HuH-7.5 (cell line): ENCODE measurements at places on chromosomes 16 and 17.

- DNase-seq, result no peak
Measured at GRCh38 chr17:34226011-34226743, 28.9 kb upstream of the CCL2 start.

DNA sequence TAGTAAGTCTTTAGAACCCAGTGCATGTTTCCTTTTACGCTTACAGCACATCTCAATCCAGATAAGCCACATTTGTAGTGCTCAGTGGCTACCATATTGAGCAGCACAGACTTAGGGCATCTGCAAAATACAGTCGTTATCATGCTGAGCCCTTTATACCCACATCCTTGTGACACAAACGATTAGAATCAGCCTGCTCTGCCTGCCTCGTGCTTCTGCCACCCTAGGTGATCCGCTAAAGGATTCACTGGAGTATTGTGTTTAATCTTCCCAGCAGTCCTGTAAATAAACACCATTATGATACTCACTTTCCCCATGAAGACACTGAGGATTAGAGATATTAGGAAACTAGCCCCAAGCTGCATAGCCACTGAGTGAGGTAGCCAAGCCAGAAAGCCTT is 51.3 kb upstream of the FA2H start:
- no peak for DNase-seq

DNA sequence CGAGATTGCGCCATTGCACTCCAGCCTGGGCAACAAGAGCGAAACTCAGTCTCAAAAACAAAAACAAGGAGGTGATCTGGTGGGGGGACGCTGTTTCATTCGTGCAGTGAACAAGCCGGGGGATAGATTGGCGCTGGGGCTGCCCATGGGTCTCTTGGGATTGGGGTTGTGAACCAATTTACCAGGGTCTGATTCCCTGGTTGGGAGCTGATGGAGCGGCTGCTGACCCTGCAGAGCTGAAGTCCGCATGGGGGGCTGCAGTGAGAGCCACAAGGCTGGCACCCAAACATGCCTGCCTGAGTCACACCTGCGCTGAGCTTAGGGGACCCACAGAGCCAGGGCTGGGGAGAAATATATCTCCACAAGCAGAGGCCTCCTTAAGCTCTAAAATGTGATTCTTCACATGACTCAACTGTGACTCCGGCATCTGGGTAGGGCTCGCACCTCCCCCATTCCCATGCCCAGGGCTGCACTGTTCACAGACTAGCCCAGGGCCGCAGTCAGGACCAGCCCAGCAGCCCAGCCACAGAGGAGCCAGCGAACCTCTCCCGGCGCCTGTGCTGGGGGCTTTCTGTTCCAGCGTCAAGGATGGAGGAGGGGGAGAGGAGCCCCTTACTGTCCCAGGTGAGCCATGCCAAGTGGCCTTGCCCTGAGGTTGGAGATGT is 5.0 kb downstream of the TSPAN10 start:
- DNase-seq, result no peak

DNA sequence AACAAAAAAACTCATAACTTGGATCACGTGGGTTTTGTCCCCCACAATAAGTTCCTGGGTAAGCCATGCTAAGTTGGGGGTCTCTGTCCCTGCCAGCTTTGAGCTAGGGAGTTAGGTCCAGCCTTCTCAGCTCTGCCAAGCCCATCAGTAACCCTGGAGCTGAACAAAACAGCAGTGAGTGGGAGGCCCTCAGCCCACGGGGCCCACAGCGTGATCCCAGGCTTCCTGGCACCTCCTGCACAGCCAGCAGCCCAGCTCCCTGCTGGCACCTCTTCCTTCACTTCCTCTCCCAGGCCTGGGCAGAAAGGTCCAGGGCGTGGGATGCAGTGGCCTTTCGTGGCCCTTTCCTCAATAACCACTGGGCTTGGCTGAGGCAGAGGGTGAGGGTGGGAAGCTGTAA is 35.5 kb upstream of the CDC42EP4 start:
- DNase-seq, result no peak

- no peak for DNase-seq
Measured at GRCh38 chr16:66576296-66576695, 3.0 kb upstream of the CMTM2 start.

GRCh38 chr17:80835816-80836657 is 155.6 kb upstream of the CHMP6 start:
- DNase-seq, result no peak

GRCh38 chr17:21161498-21162393 is 35.0 kb downstream of the DHRS7B start:
- DNase-seq, result no peak

GRCh38 chr17:58066401-58066800 is 16.8 kb upstream of the DYNLL2 start:
- DNase-seq, result no peak

GRCh38 chr16:5175266-5175665 is 77.7 kb upstream of the EEF2KMT start:
- no peak for DNase-seq

GRCh38 chr17:4519361-4519788 is 20.7 kb downstream of the SPNS2 start:
- no peak for DNase-seq

DNA sequence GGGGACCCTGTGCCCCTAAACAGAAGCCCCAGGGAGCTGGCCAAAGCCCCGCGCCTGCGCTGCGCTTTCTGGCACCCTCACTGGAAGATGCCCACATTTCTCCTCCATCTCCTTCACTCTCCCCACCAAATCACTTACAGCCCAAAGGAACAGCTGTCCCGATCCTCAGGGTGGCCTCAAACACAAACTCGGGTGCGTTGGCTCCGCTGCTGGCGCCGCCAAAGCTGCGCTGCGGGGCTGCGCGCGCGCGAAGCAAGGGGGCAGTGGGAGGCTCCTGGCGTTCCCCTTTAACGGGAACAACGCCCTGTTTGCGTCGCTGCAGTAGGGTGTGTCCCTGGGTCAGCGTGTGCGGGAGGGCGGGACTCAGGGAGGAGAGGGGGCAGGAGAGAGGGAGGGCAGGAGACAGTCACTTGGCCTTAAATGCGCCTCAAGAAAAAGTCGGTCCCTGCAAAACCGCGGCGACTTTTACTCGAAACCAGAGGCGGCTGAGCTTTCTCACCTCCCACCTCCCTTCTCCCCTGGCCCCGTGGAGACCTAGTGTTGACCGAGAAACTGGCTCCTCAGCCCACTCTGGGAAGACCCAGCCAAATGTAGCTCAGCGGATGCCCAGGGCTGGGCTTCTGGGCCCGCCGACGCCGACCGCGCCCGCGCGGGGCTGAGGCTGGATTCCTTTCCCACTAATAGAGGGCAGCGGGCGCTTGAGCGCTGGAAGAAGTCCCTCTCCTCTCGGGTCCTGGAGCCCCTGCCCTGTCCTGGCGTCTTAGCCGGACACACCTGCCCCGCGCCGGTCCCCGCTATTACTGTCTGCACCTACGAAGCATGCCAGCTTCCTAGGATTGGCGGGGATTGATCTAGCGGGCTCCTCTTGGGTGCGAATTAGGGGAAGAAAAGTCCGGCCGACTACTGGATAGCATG is 2.6 kb downstream of the PMP22 start:
- DNase-seq, result peak; percentile 44

DNA sequence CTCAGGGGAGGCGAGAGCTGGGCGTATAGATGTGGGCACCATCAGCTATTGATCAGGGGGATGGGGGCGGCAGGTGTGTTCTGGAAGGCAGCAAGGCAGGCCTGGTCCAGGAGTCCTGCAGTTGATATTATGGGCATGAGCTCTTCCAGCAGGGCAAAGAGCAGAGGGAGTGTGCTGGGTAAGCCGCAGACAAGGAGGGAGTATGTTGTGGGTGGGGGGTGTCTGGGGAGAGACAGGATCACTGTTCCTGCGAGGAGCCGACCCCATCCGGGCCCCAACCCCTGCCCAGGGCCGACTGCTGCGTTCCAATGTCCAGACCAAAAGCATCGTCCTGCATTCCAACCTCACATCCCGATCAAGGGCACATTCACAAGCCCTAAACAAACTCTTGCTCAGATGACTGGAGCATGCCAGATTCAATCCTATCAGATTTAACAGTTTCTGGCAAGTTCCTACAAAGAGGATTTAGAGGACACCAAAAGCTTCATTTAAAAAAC is 9.2 kb downstream of the MXRA7 start:
- DNase-seq, result no peak

DNA sequence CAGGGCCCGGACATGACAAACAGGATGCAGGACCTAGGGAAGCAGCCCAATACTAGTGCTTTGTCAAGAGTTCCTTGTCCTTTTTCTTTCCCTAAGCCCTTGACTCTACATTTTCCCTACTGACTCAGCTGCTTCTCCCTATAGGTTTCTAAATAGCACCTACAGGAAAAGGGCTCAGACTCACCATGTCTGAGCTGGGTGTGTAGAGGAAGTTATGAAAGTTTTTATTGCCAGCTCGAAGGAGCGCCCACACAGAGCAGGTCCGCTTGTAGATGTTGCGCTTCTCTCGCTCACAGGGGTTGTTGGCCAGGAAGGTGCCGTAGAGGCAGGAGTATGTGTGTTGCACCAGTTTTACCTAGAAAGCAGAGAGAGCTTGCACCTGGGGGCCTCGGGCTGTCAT is 10.6 kb downstream of the MTMR4 start:
- no peak for DNase-seq

- no peak for DNase-seq
Measured at GRCh38 chr17:9522074-9522473, 53.5 kb downstream of the STX8 start.

- DNase-seq, result no peak
Measured at GRCh38 chr17:8455665-8456209, 20.1 kb downstream of the NDEL1 start.

DNA sequence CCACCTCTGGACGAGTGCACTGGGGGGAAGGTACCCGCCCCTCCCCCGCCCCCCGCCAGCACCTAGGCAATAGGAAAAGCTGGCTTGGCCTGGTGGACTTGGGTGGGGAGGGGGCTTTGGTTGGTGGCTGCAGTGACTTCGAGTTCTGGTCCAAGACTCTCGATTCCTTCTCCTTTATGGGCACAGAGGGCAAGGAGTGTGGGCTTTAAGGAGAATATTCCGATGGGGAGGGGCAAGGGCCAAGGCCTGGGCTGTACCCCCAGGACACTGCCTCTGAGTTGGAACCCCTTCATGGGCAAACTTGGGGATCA is 409 bp downstream of the ACSF2 start:
- DNase-seq, result peak; percentile 50

GRCh38 chr16:11004973-11005610 is 60.7 kb downstream of the CLEC16A start:
- no peak for DNase-seq

DNA sequence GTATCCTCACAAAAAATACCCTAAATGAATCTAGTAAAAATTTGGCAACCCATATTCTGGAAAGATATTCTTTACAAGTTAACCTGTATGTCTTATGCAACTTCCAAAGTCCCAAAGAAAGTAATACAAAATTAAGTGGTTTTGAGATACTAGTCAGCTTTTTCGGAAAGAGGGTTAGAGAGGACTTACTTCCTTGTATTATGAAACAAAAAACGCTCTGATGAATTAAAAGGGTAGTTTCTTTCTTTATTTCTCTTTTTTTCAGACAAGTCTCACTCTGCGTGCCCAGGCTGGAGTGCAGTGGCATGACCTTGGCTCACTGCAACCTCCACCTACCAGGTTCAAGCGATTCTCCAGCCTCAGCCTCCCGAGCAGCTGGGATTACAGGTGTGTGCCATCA is 51.6 kb downstream of the KANSL1 start:
- no peak for DNase-seq

- no peak for DNase-seq
Measured at GRCh38 chr17:81644976-81645952, 8.3 kb downstream of the TSPAN10 start.

- peak; percentile 32 for DNase-seq
Measured at GRCh38 chr16:78675312-78675711, 575.9 kb downstream of the WWOX start.

GRCh38 chr16:852451-853185 is 52.1 kb upstream of the GNG13 start:
- DNase-seq, result no peak

GRCh38 chr16:3564130-3564888 is 12.9 kb downstream of the NLRC3 start:
- no peak for DNase-seq

GRCh38 chr17:78747488-78747887 is 34.6 kb downstream of the CYTH1 start:
- DNase-seq, result no peak

DNA sequence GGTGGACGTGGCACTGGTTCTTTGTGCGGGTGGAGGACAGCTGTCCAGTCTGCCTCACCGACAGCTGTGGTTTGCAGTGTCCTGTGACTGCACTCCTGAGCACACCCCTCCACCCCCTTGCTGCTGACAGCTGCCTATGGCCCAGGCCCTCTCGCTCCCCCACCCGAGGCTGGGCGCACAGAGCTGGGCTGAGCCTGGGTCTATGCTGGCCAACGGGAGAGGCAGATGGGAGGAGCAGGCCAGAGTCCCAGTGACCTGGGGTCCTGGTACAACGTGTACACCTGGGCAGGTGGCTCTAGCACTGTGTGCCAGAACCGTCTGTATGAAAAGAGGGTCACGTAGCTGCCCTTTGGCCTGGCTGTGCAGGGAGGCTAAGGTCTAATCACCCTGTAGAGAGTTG is 30.5 kb downstream of the BAIAP2 start:
- no peak for DNase-seq

GRCh38 chr17:53837131-53837530 is 14.4 kb downstream of the KIF2B start:
- DNase-seq, result no peak

- no peak for DNase-seq
Measured at GRCh38 chr17:34733333-34733732, 154.0 kb downstream of the TMEM132E start.

- DNase-seq, result peak; percentile 94
Measured at GRCh38 chr17:60391471-60392041, 377 bp downstream of the USP32 start.

DNA sequence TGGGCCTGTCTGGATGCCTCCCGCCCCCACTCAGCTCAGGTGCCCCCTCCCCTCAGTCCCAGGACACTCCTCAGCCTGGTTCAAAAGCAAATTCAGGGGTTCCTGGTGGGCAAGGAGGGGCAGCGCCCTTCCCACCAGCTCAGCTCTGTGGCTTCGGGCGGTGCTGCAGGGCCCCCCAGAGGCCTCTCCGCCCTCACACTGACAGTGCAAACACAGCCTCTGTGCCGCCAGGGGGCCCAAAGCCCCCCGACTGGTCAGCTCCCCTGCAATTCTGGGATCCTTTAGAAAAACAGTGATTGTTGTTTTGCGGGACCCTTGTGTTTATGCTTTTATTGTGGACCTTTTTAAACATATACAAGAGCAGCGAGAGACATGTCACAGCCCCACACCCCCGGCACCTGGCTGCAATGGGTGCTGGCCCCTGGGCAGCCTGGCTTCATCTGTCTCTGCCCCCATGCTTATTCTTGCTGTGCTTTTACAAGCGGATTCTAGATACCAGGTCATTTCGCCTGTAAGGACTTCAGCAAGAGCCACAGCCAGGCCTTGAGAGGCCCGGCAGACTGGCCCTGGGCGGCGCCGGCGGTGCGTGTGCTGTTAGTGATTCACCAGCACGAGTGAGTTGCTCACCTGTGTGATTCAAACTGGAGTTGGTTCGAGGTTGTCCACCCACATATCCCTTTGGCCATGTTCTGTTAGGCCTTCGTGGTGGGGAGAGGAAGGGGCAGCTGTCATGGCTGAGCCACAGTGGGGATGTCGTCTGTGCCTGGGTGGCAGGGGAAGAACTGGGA is 21.2 kb downstream of the ZNF469 start:
- DNase-seq, result no peak

- DNase-seq, result no peak
Measured at GRCh38 chr17:21298056-21298982, 13.8 kb downstream of the MAP2K3 start.
